ENCODE measurements at places on chromosomes 11 and 22.
A peak's percentile ranks its signal among the peaks of the same experiment; 100 is the strongest.

- DNase-seq, result no peak
These were observed 4.9 kb downstream of the UBE2L6 start for GRCh38 chr11:57562596-57562995.

- DNase-seq, result no peak
These were observed 14.3 kb downstream of the TCIRG1 start for GRCh38 chr11:68053117-68053516.

DNA sequence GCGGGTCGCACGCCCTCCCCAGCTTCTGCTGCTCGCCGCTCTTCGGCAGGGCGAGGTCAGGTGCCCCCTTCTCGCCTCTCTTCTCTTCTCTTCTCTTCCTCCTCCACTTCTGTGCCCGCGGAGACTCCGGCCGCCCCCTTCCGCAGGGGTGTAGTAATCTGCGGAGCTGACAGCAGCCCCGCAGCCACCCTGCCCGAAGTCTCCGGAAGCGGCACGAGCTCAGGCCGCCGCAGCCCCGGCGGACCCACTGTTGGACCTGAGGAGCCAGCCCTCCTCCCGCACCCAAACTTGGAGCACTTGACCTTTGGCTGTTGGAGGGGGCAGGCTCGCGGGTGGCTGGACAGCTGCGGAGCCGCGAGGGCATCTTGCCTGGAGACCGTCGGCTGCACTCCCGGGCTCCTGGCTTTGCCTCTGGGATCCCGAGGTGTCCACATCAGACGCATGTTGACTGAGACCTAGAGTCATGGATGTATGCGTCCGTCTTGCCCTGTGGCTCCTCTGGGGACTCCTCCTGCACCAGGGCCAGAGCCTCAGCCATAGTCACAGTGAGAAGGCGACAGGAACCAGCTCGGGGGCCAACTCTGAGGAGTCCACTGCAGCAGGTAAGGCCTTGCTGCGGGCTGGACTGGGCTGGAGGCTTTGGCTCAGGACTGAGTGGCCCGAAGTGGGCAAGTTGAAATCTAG, 486 bp downstream of the STIM1 start:
- DNase-seq, result peak; percentile 20

GRCh38 chr11:71357414-71357813, 90.8 kb downstream of the DHCR7 start:
- DNase-seq, result no peak

DNA sequence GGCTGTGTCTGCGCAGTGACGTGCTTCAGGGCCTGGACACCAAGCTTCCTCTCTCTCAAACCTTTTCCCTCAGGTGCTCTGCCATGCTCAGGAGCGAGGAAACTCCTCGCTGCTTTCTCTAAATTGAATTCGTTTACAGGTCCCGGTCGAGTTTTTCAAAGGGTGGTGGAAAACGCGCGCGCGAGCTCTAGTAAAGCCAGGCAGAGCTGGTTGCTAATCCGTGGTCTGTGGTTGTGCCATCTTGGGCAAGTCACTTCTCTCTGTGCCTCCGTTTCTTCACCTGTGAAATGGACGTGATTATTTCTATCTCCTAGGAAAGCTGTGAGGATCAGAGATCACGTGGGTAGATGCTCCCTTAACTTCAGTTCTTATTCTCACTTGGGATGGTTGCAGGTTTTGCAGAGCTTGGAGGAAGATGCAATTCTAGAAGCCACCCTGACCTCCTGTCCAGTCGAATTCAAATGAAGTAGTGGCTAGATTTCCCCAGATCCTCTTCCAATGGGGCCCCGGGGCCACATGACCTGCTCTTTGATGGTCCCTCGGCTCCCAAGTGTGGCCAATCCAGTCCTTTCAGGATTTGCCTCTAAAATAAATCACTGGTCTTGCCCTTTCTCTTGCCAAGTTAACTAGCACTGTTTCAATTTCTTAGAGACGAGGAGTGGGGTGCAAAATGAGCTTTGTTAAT, 10.5 kb upstream of the ALX4 start:
- DNase-seq, result no peak

DNA sequence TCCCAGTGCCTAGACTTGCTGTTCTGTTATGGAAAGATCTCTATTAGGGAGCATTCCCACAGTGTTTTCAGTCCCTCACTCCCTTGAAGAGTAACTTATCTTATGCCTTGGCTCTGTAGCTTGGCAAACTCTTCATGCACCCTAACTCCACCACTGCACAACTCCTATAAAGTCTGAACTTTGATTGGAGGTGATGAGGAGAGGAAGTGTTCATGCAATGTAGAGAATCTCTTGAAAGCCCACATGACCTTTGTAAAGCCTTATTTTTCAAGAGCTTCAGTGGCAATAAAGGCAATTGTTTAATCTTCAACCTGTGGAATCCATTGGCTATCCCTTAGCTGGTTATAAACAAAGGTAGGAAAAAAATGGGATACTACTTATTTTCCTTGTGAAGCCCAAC, 176.2 kb downstream of the ETS1 start:
- DNase-seq, result no peak

GRCh38 chr11:72274435-72274834, 30.5 kb upstream of the PHOX2A start:
- no peak for DNase-seq

DNA sequence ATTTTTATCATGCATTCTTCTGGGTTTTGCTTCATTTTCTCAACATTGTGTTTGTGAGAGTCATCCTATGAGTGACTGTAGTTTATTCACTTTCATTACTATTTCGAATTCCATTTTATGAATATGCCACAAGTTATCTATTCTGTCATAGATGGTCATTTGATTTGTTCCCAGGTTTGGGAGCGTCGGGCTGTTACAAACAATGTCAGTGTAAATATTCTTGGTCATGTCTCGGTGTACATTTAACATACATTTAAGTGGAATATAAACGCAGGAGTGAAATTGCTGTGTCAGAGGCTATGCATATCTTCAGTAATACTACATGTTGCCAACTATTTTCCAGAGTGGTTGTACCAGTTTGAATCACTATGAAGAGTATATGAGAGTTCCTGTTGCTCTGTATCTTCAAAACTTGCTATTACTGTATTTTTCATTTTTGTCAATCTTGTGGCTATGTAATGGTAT, 2.4 kb downstream of the TRIM44 start:
- DNase-seq, result no peak

DNA sequence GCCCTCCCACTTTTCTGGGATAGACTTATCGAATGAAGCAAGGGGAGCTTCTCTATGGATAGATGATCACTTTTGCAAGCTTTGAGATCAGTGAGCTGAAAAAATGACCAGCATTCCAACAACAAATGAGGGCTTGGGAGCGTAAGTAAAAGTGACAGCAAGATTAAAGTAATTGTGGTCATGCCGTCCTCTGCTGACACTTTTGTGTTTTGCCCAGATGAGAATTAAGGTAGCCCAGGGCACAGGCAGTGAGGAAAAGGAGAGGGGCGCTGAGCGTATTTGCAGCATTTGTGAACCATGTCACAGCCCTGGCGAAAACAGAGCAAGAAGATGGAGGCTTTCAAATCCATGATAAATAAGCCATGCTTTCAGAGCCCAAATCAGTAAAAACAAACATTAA, 24.6 kb upstream of the TMA7B start:
- DNase-seq, result no peak

DNA sequence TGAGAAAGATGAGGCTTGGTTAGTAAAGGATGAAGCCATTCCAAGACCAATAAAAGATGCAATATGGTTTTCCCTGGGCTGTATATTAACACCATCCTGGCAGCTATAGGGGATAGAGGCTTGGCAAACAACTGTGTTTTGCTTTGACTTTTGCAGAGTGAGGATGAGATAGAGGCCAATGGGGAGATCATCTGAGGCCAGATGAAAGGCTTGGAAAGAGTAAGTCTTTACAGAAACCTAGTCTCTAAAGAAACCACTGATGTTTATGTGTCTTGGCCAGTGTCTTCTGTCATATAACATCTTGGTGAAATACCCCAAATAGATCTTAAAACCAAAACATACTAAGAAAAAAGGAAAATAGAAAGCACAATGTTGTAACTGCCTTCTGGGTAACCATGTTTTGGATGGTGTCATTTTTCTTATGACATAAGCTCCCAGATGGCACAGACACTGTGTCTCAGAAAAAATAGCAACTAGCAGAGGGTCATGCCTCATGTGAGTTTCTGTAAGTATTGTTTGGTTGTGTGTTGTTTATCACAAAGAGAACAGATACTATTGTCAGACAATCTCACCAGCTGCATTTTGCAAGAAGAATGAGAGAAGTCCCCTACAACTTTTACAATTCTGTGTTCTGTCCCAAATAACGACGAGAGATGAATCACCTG, 305.4 kb downstream of the ST3GAL4 start:
- no peak for DNase-seq

GRCh38 chr11:123815122-123815521, 9.0 kb upstream of the OR6M1 start:
- DNase-seq, result no peak

DNA sequence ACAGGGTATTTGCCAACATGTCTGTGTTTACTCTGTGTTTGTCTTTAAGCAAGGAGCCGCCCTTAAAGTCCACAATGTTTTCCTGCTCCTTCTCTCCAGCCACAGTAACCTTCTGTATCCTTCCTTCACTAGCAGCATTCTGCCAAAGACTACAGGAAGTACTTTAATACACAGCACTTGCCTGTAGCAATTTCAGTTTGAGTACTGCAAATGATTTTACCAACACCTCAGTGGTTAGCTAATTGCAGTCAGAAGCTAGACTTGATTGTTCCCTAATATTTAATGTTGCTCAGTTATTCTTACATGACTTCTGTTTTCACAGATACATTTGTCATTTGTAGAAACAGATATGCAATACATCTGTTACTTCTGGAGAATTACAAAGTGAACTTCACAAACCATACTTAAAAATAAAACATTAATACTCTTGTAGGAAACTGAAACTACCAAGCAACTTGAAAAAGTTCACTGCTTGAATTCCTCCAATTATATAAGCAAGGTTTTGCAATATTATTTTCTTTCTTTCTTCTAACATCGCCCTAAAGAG, 69.1 kb downstream of the FCHSD2 start:
- no peak for DNase-seq

DNA sequence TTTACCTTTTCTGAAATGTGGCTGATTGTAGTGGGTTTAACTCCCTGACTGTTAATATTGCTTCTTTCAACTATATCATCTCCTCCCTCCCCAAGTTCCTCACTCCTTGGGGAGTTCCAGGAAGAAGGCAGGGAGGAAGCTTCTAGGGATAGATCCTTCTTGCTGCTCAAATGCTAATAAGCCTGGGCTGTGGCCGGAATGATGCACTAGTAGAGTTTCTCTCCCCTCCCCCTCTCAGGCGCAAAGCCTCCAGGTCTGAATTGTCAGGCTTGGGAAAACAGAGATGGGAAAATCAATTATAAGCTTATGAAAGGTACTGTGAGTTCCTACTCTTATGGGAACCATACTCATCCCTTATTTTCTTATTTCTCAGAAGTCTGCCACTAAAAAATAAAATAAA, 30.8 kb downstream of the FEZ1 start:
- no peak for DNase-seq

GRCh38 chr11:124075492-124075840, 34.3 kb upstream of the OR10G7 start:
- no peak for DNase-seq

DNA sequence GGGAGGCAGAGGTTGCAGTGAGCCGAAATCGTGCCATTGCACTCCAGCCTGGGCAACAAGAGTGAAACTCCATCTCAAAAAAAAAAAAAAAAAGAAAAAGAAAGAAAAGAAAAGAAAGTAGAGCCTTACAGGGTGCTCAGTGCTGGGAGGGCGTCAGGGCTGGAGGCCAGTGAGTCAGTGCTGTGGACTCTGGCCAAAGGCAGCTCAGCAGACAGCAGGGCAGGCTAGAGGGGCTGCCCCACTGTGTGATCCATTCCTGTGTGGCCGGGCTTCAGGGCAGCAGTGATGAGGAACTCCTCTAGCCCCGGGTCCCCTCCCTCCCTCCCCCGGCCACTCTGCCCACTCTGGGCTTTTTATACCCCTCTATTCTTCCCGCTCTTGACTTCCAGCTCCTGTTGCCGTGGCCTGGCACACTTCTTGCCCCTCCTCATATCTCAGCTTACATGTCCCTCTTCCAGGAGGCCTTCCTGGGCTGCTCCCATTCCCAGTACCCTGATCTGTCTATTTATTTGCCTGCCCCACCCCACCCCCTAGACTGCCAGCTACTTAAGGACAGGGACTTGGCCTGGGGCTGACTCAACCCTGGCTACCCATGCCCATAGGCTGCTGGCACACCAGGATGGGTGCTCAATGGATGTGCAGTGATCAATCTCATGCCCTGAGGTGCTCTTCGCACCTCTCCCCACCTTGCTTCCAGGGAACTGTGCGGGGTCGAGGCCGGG, 10.1 kb downstream of the SYT12 start:
- peak; percentile 78 for DNase-seq

- no peak for DNase-seq
These were observed 99.0 kb upstream of the DRD2 start for GRCh38 chr11:113574171-113574570.

- no peak for DNase-seq
These were observed 324.8 kb downstream of the DYNC2H1 start for GRCh38 chr11:103434073-103434411.

- DNase-seq, result no peak
These were observed 12.2 kb downstream of the SC5D start for GRCh38 chr11:121304759-121305158.

DNA sequence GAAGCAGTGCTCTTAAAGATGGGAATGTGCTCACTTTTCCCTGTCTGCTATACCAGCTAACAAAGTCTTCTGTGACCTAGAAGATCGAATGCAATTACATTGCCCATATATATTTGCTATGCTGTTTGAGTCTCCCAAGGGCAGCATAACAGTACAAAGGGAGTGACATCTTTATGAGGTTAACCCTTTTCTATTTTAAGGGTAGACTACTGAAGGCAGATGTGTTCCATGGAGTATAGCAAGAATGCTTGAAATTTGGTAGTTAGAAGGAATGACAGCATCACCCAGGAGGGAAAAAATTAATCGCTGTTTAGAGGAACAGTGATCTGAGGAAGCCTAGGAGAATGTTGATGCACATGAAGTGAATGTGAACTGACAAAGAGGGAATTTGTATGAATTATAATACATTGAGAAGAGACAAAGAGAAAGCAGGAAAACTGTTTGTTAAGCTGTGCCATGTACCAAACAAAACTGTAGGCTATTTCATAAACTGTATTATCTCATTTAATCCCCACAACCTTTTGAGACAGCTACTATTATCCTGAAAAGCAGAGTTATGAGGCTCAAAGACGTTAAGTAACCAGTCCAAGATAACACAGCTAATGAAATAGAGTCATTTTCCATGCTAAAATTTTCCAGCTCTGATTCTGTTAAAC, 13.0 kb downstream of the MAML2 start:
- no peak for DNase-seq

- peak; percentile 71 for DNase-seq
These were observed 23.2 kb upstream of the ZBTB16 start for GRCh38 chr11:114036147-114036811.

Data from HTR-8/SVneo (cell line).